ENCODE measurements at places on chromosomes 6 and 20. TPM values are rescaled to one million over a fixed set of nuclear protein-coding genes. Genes with fewer than 3 reads are reported as not detected.

DNA sequence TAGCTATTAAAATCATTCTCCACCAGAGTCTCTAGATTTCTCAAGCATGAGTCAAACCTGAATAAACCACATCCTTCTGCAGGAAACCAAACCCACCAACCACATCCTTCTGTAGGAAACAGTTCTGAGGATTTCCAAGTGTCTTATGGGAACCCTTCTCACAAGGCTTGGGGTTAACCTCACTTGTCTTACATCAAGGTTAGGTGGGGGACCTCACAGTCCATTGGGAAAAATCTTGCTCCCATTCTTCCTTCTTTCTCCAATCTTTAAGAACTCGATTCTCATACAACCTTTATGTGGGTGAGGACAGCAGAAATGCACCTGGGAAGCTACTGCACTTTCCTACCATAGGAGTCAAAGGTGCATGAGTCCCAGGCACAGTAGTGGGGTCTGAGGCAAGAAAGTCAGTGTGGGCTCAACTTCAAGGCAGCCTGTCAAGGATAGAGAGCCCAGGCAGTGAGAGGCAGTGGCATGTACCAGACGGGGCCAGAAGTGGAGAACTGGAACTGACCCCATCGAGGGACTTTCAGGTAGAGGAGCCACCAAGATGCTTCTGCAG, 114.5 kb downstream of the SLC22A3 start:
- no peak for DNase-seq

DNA sequence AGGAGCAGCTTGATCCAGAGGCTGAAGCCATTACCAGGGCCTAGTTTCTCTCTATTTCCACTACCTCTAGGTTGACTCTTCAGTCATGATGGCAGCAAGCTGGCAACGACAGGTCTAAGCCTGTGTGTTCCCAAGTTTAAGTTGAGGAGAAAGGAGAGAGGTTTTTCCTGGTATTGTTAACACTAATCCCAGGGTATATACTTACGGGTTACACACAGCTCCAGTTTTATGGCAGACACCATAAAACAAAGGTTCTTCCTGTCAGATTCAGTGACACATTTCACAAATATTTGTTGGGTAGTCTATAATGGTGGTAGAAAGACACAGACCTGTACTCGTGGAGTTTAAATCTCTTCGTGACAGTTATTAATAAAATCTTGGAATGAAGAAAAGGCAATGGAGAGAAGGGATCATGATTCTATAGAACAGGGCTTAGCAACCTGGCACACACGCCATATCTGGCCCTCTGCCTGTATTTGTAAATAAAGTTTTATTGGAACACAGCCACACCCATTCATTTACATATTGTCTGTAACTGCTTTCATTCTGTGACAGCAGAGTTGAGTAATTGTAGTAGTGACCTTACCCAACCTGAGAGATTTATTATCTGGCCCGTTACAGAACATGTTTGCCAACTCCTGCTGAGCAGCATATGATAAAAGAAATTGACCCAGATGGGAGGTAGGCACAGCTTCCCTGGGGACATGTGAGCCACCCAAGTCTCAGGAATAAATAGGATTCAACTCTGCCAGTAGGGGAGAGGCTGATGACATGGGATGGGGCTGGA, 323.3 kb downstream of the CDH4 start:
- no peak for DNase-seq

GRCh38 chr6:121443971-121444541, 8.6 kb downstream of the GJA1 start:
- no peak for DNase-seq

DNA sequence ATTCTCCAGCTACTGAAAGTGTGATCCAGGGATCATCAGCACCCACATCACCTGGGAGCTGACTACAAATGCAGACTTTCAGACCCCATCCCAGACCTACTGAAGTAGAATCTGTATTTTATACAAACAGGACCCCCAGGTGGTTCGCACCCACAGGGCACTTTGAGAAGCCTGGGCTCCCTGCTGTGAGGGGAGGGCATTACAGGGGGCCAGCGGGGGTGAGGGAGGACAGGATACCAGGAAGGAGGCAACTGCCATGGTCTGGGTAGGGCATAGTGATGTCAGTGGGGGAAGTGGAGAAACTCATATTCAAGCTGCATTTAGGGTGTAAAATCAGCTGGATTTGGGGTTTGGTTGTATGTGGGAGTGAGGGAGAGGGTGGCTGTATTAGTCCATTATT, 2.0 kb upstream of the ADA start:
- no peak for DNase-seq

GRCh38 chr6:36597775-36598174, 3.6 kb downstream of the SRSF3 start:
- peak; percentile 22 for DNase-seq

DNA sequence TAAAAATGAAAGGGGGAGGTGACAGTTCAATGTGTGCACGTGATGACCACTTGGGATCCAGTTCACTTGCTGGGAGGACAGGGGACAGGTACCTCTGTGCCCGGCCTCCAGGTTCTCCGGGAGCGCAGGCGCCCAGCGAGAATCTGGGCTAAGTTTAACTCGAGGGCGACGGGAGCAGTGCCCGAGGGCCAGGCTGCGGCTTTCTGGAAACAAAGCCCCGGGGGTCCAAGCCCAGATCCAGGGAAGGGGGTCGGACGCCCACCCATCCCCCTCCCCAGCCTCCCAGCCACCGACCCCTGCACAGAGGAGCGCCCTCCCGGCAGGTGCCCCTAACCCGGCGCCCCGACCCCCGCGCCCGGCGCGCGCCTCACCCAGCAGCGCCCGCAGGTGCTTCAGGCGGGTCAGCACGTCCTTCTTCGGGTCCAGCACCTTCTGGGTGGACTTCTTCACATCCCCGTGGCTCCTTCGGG, 405 bp downstream of the RALGAPA2 start:
- peak; percentile 66 for DNase-seq

GRCh38 chr20:44016525-44016924, 101.9 kb downstream of the TOX2 start:
- no peak for DNase-seq

Gene RPP21
- 16.1 TPM for total RNA-seq

Gene TXLNB
- 0.10 TPM for total RNA-seq

Measured in left lobe of liver (tissue), 2 donors.